Amniotic stem cell (primary cell): ENCODE measurements at places on chromosomes 12 and 14.

GRCh38 chr12:42144158-42144407 is 591 bp downstream of the GXYLT1 start:
- no peak for DNase-seq

GRCh38 chr14:95252219-95252618 is 67.5 kb downstream of the CLMN start:
- no peak for DNase-seq

- no peak for DNase-seq
These were observed 243.0 kb upstream of the PDE3A start for GRCh38 chr12:20125276-20125798.

DNA sequence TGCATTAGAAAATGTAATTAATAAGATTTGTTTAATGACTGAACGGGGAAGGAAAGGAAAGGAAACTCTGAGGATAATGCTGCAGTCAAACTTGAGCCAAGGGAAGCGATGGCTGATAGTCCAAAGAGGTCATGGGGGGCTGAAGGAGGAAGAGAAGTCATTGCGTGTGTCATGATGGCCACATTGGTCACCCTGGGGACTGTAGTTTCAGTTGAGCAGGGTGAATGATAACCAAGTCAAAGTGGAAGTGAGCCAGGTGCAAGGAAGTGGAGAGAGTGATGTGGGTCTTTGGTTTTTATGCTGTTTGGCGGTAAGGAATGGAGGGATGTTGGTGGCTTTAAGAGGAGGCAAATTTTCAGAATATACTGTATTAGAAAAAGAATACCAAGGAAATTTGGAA is 21.6 kb downstream of the C12orf75 start:
- DNase-seq, result no peak

- no peak for DNase-seq
These were observed 32.7 kb downstream of the MED6 start for GRCh38 chr14:70567791-70568190.

GRCh38 chr12:120640861-120641833 is 721 bp downstream of the CABP1 start:
- no peak for DNase-seq

DNA sequence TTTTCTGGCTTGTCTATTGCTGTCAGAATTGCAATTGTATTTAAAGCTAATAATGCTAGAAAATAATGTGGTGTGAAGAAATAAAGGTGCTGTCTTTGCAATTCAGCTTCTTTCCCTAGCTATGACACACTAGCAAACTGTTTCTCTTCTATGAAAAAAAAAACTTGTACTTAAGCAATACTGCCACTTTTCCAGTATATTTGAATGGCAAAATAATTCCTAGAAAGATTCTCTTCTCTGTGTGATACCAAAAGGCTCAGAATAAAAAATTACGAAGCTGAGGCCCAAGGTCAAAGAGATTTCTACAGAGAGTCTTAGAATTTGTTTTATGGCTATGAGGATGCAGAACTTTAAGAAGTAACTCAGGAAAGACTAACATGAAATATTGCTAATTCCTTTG is 235.5 kb downstream of the ADAMTS20 start:
- DNase-seq, result no peak

- no peak for DNase-seq
These were observed 39.6 kb downstream of the SUSD6 start for GRCh38 chr14:69650948-69651369.

DNA sequence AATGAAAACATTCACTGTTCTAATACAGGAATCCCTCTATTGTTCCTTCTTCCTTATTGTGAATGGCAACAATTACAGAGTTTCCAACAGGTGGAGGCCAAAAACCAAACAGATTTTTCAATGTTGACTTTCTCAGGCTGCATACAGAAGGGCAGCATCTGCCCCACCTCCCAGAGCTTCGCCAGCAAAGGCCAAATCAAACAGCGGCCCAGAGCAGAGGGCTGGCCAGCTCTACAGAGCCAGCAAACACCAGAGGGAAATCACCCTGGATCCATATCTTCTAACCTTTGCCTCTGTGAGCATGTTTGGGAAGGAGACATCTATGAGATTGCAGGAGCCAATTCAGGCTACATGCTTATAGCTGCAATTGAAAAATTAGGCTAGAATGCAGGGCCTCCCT is 4.4 kb upstream of the CRACR2A start:
- DNase-seq, result no peak

GRCh38 chr12:53381731-53382630 is 2.0 kb downstream of the SP1 start:
- DNase-seq, result no peak

DNA sequence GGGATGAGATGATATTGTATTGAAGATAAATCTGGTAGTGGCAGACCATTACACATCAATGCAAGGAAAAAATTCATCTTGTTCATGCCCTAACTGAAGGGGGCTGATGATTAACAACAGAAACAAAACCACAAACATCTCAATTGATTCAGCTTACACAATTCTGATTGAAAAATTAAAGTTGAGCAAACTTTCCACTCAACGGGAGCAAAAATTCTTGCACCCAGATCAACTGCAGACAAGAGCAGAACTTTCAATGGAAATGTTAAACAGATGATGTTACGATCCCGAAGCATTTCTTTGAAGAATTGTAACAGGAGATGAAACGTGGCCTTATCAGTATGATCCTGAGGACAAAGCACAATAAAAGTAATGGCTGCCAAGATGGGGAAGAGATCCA is 172.4 kb upstream of the SOX5 start:
- no peak for DNase-seq

DNA sequence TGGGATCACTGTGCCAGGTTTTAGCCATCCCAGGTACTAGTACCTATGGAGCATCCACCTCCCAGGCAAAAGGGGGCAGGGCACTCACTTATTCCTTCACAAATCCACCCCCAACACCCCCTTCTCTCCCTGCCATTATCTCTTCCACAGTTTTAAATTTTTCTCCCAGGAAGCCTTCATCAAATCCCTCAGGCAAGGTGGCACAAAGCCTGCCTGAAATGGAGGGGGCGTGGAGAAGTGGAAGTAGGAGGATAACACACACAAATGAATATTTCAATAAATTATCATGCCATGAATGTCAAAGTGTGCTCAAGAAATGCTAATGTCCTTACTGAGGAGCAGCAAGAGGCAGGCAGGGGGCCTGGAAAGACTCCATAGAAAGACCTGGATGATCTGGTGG is 4.7 kb upstream of the CHST11 start:
- DNase-seq, result no peak

- DNase-seq, result no peak
These were observed 28.0 kb downstream of the LGALS3 start for GRCh38 chr14:55157080-55157479.

GRCh38 chr14:67497716-67498115 is 9.2 kb upstream of the TMEM229B start:
- no peak for DNase-seq

GRCh38 chr12:38056701-38057689 is 259.6 kb upstream of the ALG10B start:
- no peak for DNase-seq

DNA sequence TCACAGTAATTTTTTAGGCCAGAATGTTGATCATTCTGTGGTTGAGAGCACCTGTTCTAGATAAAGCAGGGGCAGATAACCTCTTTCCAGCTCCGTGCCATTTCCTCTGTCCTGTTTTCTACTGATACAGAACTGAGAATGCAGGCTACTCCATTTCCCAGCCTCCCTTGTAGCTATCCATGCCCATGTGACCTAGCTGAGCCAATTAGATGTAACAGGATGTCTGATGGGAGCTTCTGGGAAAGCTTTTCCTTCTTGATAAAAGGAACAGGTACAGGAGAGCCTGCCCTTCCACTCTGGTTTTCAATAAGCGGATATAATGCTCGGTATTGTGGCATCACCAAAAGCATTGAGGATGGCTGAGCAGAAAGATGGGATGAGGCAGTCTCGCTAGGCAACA is 54.2 kb downstream of the LRRC74A start:
- DNase-seq, result no peak
